ENCODE measurements at places on chromosomes 1 and 21.

DNA sequence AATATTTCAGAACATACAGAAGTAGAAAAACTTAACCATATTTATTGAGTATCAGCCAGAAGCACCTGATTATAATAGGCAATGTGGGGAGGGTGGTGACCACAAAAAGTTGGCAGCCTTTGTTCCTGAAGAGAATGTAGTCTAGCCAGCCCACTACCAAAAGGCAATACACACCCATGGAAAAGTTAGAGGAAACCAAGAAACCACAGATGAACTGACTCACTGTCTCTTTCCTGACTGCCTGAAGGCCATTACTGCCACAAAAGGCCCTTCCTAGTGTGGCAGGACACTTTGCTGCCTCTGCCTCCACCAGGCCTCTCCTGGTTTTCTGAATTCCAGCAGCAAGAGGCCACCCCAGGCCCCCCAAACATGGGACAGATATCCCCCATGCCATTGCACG lies 14.6 kb upstream of the PROX1 start:
- no peak for DNase-seq

GRCh38 chr1:23966973-23967493 lies 7.4 kb downstream of the PNRC2 start:
- no peak for DNase-seq

DNA sequence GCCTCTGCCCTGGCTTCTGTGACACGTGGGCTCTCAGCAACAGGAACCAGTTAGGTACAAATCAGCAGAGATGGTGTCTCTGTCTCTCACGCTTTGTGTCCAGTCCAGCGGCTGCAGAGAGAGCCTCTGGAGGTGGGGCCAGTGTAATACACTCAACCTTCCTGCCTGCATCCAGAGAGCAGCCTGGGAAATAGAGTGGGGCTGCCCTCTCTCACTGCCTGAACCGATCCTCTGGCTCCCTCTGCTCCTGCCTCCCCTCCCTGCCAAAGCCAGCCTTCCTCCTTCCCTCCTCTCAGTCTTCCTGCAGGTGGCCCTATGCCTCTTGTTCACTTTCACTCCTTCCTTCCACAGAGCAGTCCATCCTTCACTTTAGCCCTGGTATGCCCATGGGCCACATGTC lies at the start of gene ZNF648:
ZNF648 (minus strand) TSS at position 119 of the 400 bp plus-strand sequence. CDS start 3,702 bp downstream, outside the sequence.
- no peak for DNase-seq

DNA sequence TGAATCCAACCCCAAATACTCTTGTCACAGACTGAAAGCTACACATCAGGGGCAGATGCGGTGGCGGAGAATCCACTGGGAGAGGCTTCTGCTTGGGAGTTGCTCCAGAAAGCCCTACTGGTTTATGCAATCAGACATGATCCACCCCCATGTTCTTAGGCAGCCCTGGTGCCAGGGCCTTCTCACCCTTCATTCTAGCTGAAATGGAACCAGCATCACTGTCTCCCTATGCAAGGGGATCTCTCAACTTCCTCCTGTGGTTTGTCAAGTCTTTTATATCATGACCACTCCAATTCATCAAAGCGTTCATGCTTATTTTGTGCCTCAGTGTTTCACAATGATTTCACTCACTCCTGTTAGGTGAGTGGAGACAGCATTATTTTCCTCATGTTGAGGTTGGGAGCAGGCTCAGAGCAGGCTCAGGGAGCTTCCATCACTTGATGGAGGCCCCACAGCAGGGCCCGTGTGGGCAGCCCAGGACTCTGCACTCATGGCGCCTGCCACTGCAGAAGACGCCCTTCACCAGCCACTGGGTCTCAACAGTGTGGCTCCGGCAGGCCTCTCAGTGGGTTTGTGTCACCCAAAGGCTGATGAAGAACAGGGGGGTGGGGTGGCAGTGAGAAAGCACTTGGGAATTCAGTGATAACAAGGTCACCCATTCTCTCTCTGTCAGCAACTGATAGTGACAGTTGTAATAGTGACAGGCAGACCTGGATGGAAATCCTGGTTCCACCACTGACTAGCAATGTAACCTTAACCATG lies 67.1 kb downstream of the CD58 start:
- no peak for DNase-seq

GRCh38 chr1:9724706-9725476 lies 73.4 kb downstream of the PIK3CD start:
- peak; percentile 6 for DNase-seq

GRCh38 chr1:201537467-201537866 lies 1.5 kb upstream of the NAV1 start:
- no peak for DNase-seq

DNA sequence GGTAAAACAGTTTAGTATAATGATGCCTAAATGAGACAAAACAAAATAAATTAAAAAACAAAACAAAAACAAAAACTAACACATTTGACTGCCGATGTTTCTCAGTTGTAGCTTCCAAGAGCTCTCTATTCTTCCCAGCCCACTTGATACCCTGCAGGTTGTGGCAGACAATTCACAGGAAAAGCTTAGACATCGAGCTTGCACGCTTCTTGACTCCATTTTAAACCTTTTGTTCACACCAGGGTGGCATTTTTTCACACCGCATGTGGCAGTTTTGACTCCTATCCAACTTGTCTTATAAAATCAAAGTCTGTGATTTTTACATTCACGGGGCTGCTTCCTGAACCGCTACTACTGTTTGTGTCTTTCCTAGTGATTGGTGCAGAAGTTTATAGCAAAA lies 575.9 kb downstream of the USP25 start:
- no peak for DNase-seq

DNA sequence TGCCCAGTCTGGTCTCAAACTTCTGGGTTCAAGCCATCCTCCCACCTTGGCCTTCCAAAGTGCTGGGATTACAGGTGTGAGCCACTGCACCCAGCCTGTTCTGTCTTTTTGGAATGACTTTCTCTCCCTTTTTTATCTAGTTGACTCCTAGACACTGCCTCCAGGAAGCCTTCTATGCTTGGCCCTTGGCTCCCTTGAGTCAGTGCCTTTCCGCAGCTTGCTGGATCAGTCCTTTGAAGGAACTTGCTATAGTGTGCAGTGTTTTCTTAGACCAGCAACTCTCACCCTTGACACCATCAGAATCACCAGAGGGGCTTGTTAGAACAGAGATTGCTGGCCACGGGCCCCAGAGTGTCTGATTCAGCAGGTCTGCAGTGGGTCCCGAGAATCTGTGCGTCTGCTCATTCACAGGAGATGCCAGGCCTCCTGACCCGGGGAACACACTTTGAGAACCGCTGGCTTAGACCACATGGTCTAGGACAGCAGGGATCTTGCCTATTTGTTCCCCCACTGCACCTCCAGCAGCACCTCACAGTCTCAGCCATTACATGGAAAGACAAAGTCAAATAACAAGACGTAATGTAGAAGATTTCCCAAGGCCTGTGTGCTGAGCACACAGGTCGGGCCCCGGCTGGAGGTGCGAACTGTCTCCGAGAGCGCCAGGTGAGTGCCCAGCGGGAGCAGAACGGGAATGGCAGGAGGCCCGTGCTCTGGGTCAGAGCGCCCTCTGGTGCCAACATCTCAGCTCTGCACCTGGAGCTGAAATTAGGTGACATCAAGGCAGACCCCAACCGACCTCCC lies 27.4 kb upstream of the CTPS1 start:
- DNase-seq, result peak; percentile 75

DNA sequence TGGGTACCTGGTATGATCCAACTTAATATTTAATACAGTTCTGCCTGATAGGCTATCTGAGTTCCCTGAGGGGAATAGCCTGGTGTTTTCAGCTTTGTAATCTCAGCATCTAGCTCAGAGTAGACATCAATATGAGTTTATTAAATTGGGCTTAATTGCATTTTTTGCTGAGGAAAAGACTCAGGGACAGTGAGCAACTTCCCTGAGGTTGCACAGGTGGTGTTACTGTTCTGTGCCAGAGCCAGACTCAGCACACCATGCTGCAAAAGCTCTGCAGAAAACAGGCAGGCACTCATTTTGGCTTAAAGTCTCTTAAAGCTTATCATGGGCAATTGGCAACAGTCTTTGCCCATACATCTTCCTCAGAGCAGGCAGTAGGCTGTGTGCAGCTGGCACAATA lies 90.5 kb upstream of the JUN start:
- no peak for DNase-seq

DNA sequence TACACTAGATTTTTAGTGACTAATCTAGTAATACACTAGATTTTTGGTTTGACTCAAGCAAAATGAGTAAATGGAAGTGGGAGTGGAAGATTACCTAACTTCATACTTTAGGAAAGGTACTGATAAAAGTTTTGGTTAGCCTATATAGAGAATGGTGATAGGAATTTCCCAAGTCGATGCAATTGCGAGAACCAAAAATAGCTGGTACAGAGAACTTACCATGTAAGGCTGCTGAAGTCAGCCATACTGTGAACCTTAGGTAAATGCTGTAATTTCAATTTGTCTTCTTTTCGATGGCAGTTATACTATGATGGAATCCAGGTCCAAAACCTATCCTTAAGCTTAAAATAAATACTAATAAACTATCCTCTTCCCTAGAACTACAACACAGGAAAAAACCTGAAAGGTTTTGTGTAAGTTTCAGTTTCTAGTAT lies 4.6 kb downstream of the PNRC2 start:
- DNase-seq, result no peak

- no peak for DNase-seq
These were observed 27.3 kb upstream of the MAGOH start for GRCh38 chr1:53265581-53265980.

GRCh38 chr21:37866027-37866426 lies 50.2 kb downstream of the KCNJ6 start:
- no peak for DNase-seq

DNA sequence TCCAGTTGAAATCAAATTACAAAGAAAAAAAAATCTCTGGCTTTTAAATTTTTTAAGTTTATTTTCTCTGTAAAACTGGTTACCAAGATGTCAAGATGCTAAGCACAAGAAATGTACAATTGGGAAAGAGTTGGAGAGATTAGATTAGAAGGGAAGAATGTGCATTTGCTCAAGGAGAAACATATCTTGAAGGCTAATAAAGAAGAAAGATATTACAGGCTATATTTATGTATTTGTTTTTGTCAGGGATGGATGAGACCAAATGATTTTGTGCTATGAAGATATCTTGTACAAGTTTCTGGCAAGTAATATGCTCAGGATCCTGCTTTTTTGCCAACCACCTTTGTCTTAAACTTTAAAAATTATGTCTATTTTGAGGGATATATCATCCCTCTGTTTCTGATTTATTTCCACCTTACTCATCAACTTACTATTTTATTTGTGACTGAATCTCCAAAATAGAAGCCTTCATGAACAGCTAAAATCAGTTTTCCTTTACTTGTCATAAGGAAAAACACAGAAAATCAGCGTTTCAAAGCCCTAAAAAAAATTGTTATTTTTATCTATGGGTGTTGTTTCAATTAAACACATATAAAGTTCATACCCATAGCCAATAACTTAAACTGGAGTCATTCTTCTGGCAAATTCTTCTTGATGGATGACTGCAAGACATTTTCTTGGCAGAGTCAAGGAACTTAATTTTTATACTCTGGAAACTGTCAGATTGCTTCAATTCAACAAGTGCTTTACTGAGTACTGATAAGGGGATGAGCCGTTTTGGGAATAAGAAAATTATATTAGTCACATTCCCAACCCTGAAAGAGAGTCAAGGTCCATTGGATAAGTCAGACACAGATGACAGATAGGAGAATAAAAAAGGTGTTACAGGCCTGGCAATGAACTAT lies 141.8 kb downstream of the CTH start:
- DNase-seq, result no peak

DNA sequence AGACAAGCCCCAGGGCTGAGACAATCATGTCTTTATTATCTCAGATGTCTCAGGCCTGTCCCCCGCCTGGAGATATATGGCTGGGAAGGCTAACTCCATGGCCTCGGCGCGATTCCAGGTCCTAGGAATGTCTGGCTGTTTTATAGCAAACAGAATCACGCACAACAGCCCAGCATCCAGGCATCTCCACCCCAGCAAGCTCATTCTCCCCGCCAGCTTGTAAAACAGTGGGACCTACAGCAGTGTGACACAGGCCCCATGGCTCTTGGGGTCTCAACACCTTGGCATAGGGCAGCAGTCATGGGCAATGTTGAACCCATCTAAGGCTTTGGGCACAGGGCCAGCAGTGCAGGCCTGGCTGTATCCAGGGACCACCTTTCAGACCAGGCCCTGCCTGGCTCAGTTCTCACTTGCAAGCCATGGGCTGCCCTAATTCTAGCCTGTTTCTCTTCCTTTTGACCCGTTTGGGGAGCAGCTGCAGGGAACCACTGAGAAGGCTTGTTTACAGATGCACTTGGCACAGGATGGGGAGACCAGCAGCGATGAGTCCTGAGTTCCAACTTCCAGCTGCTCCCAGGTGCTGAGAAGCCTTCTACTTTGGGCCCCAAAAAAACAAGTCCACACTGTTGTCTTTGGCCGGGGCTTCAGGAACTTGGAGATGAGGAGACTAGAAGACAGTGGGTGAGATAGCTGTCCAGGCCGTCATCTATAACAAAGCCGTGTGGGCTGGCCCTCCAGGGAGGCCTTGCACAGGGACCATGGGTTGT lies 34.4 kb downstream of the WNT4 start:
- DNase-seq, result no peak

DNA sequence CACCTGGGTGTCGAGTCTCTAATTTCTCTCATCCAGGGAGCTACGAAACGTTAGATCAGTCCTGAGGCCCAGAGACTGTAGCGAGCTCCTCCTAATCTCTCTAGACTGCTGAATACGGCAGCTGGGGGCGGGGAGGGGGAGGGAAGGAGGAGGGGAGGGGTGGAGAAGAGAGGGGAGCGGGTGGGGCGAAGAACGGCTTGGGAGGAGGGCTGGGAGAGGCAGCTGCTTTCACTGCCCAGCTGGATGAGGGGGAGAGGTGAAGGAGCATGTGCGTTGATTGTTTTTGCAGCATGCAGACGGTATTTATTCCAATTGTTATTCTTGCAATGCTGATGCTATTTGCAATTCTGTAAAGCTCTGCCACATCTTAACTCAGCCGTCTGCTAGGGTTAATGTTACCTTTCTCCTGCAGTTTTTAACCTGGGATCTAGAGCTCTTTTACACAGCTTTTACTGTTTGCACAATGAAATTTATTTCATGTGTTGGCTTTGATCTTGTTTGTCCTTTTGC lies 790 bp downstream of the DNAJC6 start:
- DNase-seq, result peak; percentile 76

All from DMS79 treated with DMSO at 0.1 percent for 48 hours (cell line).